ENCODE measurements at places on chromosomes 3 and 15.
A peak's percentile ranks its signal among the peaks of the same experiment; 100 is the strongest.

DNA sequence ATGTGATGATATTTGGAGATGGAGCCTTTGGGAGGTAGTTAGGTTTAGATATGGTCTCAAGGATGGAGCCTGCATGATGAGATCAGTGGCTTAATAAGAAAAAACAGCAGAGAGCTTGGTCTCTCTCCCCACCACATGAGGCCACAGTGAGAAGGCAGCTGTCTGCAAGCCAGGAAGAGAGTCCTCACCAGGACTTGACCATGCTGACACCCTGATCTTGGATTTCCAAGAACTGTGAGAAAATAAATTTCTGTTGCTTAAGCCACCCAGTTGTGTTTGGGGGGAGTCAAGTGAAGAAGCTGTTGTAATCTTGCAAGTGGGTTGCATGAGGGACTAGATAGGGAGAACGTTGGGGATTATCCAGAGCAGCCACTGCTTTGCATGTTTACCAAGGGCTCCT is 62.3 kb upstream of the TNFAIP8L3 start:
- no peak for DNase-seq

DNA sequence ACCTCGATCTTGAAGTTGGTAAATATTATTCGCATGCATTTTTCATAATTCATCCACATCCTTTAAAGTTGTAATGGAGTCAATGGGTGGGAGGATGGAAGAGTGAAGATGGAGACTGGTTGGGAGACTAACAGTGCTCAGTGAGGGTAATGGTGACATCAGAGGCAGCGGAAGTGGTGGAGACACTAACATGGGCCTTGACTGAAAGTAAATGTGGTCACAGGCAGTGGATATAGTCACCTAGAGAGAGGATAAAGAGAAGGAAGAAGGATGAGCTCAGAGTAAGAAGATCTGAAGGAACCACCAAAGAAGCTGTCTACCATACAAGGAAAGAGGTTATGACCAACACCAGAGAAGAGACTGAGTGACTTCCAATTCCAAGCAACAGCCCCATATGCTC is 281.6 kb upstream of the STT3B start:
- DNase-seq: no peak

DNA sequence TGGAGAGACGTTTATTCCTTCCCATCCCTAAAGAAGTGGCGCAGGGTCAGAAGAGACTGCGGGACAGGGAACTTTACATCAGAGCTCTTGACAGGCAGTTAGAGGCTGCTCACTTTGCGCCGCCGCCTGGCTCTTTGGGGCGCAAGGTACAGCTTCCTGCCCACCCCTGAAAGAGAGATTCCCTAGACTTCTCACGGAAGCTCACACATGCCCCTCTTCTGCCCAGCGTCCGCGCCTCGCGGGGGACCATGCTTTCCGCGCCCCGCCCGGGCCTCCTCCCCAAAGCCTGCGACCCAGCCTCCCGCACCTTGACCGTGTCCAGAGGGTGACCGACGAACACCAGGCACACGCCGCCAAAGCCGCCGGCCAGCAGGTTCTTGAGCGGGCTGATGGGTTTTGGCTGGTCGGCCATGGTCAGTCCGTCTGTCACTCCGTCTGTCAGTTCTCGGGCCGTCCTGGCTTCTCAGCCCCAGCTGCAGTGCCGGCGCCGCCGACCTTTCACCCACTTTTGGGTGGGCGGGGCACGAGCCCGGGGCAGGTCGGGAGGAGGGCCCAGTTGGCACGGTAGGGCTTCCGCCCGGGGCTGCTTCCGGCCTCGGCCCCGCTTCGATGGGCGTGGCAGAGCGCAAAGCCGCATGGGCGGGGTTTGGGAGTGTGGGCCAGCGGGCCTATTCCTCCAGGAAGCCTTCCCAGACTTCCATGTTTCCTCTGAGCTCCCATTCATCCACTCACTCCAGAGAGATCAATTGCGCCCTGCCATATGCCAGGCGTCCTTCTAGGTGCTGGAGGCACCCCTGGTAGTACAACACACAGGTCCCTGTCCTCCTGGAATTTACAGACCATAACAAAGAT is at the start of gene SLC25A20:
TSS of gene SLC25A20 (minus strand) at position 500 of the 852 bp plus-strand sequence. CDS start at position 412, 88 bp downstream.
- DNase-seq: peak; percentile 69

DNA sequence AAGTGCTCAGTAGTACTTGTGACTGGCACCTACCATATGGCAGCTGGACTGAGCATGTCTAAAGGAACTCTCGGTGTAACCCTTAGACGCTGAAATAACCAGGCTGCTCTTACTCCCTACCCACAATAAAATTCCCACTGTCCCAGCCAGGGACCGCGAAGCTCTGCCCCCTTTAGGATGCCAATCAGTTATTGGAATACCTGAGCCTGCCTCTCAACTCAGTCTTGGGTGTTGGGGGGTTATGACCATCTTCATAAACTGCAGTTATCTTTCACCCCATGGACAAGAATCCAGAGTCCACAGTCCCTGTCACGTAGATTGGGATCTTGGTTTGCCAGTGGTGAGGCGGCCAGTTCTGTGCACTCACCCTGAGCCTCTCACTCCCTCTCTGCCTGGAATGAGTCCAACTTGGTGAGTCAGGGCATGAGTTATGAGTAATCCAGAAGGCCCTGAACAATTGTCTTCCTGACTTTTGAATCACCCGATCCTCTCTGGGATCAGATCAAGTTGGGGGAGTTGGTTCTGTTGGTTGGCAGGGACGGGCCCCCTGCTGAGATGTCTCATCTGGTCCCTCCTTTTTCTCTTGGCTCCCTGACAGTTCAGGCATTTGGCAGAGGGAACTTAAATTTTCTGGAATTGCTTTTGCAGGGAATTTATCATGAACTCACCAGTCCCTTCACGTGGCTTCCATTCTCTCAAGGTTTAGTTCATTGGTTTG is 120.1 kb upstream of the UBE2E1 start:
- no peak for DNase-seq

DNA sequence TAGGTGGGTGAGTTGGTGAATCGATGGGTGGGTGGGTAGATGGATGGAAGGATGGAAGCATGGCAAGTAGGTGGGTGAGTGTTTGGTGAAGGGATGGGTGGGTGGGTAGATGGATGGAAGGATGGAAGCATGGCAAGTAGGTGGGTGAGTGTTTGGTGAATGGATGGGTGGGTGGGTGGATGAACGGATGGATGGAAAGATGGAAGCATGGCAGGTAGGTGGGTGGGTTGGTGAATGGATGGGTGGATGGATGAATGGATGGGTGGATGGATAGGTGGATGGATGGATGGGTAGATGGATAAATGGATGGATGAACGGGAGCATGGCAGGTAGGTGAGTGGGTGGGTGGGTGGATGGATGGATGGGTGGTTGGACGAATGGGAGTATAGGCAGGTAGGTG is 65.1 kb downstream of the SLC6A1 start:
- no peak for DNase-seq

DNA sequence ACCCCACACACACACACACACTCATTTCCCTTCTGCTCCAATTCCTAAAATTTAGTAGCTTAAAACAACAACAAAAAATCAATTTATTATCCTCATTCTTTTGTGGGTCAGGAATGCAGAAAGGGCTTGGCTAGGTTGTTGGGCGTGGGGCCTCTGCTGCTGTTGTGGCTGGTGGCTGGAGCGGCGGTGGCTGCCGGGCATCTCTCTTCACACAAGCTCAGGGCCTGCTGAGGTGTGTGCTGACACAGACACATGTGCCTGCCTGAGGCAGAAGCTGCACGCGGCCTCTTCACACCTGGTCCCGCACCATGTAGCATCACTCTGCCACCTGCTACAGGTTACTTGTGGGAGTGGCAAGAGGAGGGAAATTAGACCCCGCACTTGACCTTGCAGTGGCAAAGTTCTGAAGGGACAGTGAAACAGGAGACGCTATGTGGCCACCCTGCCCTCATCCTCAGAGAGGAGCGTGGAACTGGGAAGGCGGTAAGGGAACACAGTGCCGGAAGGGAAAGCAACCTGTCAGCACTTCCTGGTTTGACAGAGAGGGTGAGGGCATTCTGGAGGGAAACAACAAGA is 64.0 kb upstream of the PRR20G start:
- no peak for DNase-seq

DNA sequence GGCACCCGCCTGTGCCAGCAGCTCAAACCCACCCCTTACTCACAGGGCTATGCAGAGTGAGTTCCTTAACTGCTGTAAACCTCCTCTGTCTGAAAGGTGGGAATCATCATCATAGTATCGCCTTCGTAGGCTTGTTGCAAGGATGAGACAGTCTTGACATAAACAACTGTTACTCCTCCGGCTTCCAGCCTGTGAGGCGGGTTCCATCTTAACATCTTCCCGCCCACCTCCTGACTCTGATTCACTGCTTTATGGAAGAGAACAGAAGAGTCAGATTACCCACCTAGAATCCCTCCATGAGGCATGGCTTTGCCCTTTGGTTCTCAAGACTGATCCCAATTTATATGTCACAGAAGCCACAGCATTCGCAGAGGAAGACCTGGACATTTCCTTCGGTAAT is 21.9 kb downstream of the POLR2M start:
- no peak for DNase-seq

DNA sequence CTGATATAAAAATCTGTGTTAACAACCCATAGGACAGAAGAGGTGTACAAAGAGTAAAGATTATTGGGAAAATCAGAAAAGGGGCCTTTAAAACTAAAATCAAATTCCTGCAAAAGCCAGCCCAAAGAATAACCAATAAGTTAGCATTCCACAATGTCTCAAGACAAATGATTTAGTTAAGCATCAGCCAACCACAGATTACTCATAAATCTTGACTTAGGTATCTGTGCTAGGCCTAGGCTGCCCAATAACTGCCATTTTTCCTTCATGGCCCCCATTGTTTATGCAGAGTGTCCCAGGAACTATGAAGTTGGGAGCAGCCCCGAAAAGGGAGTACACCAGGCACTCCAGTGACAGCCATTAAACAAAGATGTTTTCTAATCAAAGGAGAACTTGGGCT is 7.4 kb downstream of the TRANK1 start:
- DNase-seq: no peak

DNA sequence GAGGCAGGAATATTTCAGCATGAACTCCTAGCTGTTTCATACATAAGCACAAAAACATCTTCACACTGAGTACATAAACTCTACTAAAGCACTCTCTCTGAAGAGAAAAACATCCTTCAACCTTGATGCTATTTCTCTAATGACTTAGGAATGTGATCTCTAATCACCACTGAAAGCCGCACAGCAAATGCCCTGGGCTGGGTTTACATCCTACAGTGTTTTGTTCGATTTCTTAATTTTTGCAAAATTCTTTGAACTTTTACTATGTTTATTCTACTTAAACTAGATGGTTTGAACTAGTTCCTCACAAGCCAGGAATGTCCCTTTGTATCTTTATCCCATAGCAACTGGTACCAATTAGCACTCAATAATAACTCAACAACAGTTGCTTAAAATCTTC is 130.9 kb upstream of the ABI3BP start:
- no peak for DNase-seq

- DNase-seq: no peak
Measured at GRCh38 chr3:149625795-149626194, 32.0 kb downstream of the WWTR1 start.

- no peak for DNase-seq
Measured at GRCh38 chr15:50231761-50232160, 33.8 kb downstream of the HDC start.

- DNase-seq: no peak
Measured at GRCh38 chr3:12752102-12752501, 7.0 kb downstream of the TMEM40 start.

DNA sequence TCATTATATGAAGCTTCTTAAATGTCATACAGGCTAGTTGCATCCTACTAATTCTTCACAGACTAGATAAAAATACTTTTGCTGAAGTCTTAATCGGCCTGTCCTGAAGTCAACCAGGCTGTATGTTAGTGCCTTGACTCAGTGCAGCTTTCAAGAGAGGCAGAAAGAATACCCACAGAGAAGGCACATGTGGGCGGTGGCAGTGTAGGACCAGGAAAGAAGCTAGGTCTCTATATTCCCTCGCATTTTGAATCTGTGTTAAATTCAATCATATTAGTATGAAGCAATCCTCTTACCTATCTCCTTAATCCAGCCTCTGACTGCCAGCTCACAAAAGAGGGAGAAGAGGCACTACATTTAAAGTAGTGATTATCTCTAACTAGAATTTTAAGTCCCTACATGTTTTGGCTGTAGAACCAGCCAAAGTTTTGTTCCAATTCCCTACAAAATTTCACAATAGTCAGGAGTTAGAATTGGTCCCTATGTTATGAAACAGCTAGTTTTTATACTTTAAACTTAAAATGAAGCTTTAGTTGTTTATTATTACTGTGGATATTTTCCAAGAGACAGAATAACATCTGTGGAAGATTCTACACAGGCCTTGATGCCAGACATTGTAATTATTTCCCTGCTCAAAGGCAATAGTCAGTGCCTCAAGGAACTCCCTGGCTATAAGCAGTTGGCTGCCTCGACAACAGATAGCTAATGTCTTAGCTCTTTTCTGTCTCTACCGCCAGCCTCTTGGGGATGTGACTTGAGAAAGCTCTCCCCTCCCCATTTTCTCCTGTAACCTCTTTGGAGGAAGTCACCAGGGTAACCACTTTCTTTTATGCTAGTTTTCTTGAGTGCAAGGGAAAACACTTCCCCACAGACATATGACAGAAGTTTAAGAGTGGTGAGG is 31.9 kb downstream of the CRTC3 start:
- DNase-seq: no peak

DNA sequence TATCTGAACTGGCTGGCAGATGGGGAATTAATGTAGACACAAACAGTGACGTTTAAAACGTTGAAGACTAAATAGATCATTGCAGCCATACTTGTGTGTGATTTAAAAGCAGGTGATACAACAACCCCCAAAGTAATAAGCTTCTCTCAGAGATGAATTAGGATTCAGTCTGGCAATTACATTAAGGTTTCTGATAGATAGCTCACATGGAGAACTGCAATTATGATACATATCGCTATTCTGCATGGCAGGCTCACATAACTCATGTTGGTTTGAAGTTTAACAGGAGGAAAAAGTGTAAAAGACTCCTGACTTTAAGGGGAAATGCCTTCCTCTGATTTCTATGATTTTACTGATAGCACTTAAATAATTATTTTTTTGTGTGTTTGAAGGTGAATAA is 196.9 kb downstream of the CLSTN2 start:
- DNase-seq: no peak

DNA sequence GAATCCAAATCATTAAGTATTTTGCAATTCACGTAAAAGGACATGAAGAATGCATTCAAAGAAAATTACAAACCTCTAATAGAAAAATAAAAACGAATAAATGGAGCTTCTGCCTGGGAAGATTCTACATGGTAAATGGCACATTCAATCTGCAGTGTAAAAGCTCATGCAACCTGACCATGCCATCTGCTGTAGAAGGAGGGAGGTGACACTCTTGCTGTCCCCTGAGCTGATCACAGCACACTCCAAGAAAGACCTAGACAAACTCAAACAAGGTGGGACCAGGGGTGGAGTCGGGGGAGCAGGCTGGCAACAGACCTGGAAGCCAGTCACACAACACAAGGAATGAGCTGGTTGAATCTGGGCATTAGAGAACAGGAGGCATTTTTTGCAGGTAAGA is 101.8 kb downstream of the BDH1 start:
- DNase-seq: no peak

- DNase-seq: no peak
Measured at GRCh38 chr3:189488241-189488767, 142.9 kb upstream of the TP63 start.

- DNase-seq: no peak
Measured at GRCh38 chr3:59813148-59813538, 763.3 kb upstream of the CFAP20DC start.

All from NCI-H1436 (cell line).